ENCODE measurements at places on chromosomes 7 and 10.

- no peaks in the 10 kb centered on the region for H3K4me1 ChIP-seq
- H3K27ac ChIP-seq = no peak overlapping the region
- no peak for DNase-seq
- no peak overlapping the region for H3K4me3 ChIP-seq
- H3K36me3 ChIP-seq = no peaks in the 10 kb centered on the region
- H3K27me3 ChIP-seq = no peaks in the 10 kb centered on the region
Observed at GRCh38 chr7:42075418-42075817, 161.6 kb downstream of the GLI3 start.

DNA sequence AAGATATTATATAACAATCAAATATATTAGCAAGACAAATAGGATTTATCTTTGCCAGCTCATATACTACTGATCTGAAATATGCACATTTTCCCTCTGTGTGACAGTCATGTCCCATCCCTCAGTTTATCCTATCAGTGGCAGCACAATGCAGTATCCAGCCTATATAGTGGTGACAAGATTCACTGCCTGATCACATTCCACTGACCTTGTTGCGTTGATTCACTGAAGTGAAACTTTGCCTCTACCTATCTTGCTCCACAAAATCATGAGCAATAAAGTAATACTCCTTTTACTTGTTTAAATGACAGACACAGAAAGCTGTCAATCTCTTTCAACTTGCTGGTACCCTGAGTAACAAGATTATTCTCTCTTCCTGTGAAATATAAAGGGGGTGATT is 6.3 kb downstream of the PSMA2 start:
- DNase-seq = no peak
- H3K27me3 ChIP-seq = no peaks in the 10 kb centered on the region
- H3K4me3 ChIP-seq = no peak overlapping the region
- peaks cover 86% of the 10 kb centered on the region for H3K4me1 ChIP-seq

GRCh38 chr10:4034907-4035598 is 250.0 kb upstream of the KLF6 start:
- peak overlapping the region; percentile 61 for H3K4me3 ChIP-seq
- DNase-seq = peak; percentile 11
- no peaks in the 10 kb centered on the region for H3K27me3 ChIP-seq
- H3K27ac ChIP-seq = peak overlapping the region; percentile 66
- peaks cover 36% of the 10 kb centered on the region for H3K4me1 ChIP-seq
- H3K36me3 ChIP-seq = no peaks in the 10 kb centered on the region

GRCh38 chr7:36370046-36370445 is 19.6 kb upstream of the ANLN start:
- DNase-seq = no peak
- H3K4me3 ChIP-seq = no peak overlapping the region
- H3K27me3 ChIP-seq = peaks cover 31% of the 10 kb centered on the region
- H3K27ac ChIP-seq = no peak overlapping the region

- no peak for DNase-seq
- peaks cover 2% of the 10 kb centered on the region for H3K27me3 ChIP-seq
- H3K4me3 ChIP-seq = no peak overlapping the region
- H3K36me3 ChIP-seq = no peaks in the 10 kb centered on the region
Observed at GRCh38 chr10:132265890-132266496, 41.8 kb downstream of the STK32C start.

DNA sequence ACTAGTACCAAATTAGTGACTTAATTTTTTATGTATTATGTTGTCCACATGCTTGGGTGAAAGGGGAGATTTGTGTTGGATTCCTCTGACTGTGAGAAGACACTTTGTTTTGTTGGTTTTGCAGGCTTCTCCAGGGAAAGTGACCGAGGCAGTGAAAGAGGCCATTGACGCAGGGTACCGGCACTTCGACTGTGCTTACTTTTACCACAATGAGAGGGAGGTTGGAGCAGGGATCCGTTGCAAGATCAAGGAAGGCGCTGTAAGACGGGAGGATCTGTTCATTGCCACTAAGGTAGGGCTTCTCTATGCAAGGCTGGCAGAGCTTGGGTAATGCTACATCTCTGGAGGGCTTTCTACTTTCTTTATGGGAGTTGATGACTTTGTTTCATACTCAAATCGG is 4.5 kb downstream of the AKR1E2 start:
- H3K4me3 ChIP-seq = no peak overlapping the region
- no peak for DNase-seq
- peaks cover 13% of the 10 kb centered on the region for H3K36me3 ChIP-seq
- peaks cover 41% of the 10 kb centered on the region for H3K4me1 ChIP-seq

- H3K36me3 ChIP-seq = peaks cover 9% of the 10 kb centered on the region
- no peak for DNase-seq
- H3K4me1 ChIP-seq = peaks cover 6% of the 10 kb centered on the region
- H3K4me3 ChIP-seq = no peak overlapping the region
- no peak overlapping the region for H3K27ac ChIP-seq
- H3K27me3 ChIP-seq = peaks cover 2% of the 10 kb centered on the region
Observed at GRCh38 chr10:132606536-132607316, 69.1 kb downstream of the INPP5A start.

DNA sequence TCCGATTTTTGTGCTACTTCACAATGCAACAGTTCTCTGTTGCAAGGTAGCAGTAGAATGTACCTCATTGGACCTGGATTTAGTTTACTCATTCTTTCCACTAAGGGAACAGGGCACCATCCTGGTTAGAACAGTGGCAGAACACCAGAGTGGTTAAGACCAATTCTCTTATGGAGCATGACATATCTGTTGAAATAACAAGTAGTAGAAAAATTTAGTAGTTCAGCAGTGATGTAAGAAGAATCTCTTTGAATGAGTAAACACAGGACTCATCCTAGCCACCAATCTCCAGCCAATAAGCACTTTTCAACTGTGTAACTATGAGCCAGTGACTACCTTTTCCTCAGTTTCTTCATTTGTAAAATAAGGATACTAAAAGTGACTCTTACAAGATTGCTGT is 2.4 kb downstream of the ANKRD22 start:
- H3K27ac ChIP-seq = peak overlapping the region; percentile 62
- no peaks in the 10 kb centered on the region for H3K36me3 ChIP-seq
- no peaks in the 10 kb centered on the region for H3K27me3 ChIP-seq
- no peak for DNase-seq

- peak overlapping the region; percentile 79 for H3K27ac ChIP-seq
- peak overlapping the region; percentile 86 for H3K4me3 ChIP-seq
- H3K4me1 ChIP-seq = peaks cover 8% of the 10 kb centered on the region
- peaks cover 4% of the 10 kb centered on the region for H3K27me3 ChIP-seq
- no peaks in the 10 kb centered on the region for H3K36me3 ChIP-seq
Observed at GRCh38 chr10:132397671-132398565, 918 bp downstream of the PWWP2B start.

DNA sequence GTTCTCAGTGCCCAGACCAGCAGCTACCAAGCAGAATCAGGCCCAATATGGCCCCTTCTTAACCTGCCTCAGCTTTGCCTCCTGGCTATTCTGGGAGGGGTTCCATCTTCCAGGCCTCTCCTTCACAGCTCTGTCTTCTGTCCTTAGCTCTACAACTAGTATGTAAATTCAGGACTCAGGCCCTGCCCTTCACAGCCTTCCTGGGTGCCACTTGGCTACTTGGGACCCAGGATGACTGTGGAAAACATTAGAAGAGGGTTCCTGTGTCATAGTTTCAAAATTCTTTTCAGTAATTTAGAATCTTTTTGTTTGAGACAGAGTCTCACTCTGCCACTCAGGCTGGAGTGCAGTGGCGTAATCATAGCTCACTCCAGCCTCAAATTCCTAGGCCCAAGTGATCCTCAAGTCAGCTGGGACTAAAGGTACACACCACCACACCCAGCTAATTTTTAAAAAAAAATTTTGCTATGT is 33.2 kb upstream of the PAPSS2 start:
- DNase-seq = no peak
- no peaks in the 10 kb centered on the region for H3K36me3 ChIP-seq
- H3K4me1 ChIP-seq = no peaks in the 10 kb centered on the region

DNA sequence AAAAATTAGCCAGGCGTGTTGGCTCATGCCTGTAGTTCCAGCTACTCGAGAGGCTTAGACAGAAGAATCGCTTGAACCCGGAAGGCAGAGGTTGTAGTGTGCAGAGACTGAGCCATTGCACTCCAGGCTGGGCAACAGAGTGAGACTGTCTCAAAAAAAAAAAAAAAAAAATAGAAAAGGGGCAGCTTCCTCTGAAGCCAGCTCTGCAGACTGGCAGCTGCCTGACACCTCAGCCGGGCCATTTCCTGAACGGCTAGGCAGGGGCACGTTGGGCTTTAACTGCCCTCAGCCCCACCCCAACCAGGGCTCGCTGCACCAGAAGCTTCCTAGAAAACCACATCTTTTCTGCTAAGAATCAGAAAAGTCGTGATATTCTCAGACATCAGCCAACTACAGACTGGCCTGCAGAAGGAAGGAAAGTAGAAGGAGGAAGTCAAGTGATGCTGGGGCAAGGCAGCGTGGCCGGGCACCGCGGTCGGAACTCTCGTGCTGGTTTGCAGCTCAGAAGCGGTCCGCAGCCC is 38.0 kb downstream of the PRKAG2 start:
- no peak overlapping the region for H3K4me3 ChIP-seq
- DNase-seq = peak; percentile 15
- H3K27me3 ChIP-seq = peaks cover 2% of the 10 kb centered on the region

DNA sequence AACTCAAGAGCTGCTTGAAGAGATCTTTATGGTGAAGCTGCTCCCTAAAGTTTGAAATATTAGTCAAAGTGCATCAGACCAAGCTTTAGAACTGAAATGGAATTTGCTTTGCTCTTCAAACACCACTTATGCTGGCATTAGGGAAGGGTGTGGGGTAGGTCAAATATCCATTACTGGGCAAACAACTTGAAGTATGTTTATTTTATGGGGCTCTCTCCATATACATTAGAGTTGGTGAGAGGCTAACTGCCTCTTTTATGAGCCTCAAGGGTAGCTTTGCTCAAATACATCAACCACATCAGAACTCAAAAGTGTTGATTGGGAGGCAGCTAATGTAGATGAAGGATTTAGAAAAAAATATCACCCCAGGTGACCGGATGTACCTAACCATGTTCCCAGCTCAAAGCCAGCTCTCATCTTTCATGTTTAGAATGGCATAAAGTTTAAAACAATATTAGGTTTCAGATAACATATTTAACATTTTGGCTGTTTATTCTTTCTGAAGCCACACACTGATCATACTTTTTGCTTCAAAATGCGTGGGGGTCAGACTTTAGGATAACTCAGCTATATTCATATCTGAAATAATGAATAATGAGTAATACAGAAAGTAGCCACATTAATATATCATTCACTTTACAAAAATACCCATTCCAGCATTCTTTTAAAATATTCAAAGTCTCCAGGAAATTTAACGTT is 318.6 kb downstream of the PTEN start:
- no peak for DNase-seq
- no peaks in the 10 kb centered on the region for H3K4me1 ChIP-seq
- no peak overlapping the region for H3K27ac ChIP-seq
- H3K4me3 ChIP-seq = no peak overlapping the region

DNA sequence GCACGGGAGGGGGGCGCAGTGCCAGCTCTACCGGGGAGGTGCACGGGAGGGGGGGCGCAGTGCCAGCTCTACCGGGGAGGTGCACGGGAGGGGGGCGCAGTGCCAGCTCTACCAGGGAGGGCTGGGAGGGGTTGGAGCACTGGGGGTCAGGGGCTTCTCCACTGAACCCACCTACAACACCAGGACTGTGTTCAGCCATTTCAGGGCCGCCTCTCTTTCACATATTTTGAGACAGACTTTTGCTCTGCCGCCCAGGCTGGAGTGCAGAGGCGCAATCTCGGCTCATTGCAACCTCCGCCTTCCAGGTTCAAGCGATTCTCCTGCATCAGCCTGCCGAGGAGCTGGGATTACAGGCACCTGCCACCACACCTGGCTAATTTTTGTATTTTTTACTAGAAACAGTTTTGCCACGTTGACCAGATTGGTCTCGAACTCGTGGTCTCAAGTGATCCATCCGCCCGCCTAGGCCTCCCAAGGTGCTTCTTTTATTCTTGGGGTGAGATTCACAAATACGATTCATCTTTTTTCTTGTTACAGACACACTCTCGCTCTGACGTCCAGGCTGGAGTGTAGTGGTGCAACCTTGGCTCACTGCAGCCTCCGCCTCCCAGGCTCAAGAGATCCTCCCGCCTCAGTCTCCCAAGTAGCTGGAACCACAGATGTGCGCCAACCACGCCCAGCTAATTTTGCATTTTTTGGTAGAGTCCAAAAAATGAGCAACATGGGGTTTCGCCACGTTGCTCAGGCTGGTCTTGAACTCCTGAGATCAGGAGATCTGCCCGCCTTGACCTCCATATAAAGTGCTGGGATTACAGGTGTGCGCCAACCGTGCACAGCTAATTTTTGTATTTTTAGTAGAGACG is 37.0 kb downstream of the ADAP1 start:
- peaks cover 8% of the 10 kb centered on the region for H3K36me3 ChIP-seq
- DNase-seq = no peak
- H3K27me3 ChIP-seq = no peaks in the 10 kb centered on the region
- peaks cover 8% of the 10 kb centered on the region for H3K4me1 ChIP-seq
- H3K27ac ChIP-seq = no peak overlapping the region

- no peak overlapping the region for H3K4me3 ChIP-seq
- H3K27me3 ChIP-seq = no peaks in the 10 kb centered on the region
- no peak overlapping the region for H3K27ac ChIP-seq
- no peak for DNase-seq
Observed at GRCh38 chr10:132669208-132669861, 116.6 kb downstream of the NKX6-2 start.

DNA sequence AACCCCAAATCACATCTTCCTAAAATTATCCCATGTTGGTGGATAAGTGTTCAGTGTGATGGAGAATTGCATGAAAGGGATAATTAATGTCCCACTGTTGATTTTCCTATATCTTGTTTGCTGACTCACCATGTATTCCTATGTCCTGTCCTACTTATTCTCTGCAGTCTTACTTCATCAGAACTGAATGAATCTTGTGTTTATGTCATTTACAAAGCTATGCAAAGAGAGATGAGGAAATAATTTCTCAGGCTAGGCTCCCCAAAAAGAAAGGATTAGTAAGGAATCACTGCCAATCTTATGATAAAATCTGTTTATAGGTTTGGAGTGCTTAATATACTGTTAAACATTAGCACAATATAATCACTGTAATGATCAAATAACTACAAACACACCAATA is 360.8 kb downstream of the CRPPA start:
- H3K36me3 ChIP-seq = no peaks in the 10 kb centered on the region
- H3K27me3 ChIP-seq = no peaks in the 10 kb centered on the region
- no peak overlapping the region for H3K4me3 ChIP-seq
- no peak for DNase-seq

GRCh38 chr7:23662124-23662983 is 17.6 kb upstream of the FAM221A start:
- H3K4me3 ChIP-seq = no peak overlapping the region
- H3K27ac ChIP-seq = no peak overlapping the region
- H3K36me3 ChIP-seq = no peaks in the 10 kb centered on the region
- H3K27me3 ChIP-seq = no peaks in the 10 kb centered on the region
- no peaks in the 10 kb centered on the region for H3K4me1 ChIP-seq

- H3K4me1 ChIP-seq = peaks cover 13% of the 10 kb centered on the region
- no peaks in the 10 kb centered on the region for H3K36me3 ChIP-seq
- peak overlapping the region; percentile 64 for H3K4me3 ChIP-seq
Observed at GRCh38 chr10:70673043-70673928, 980 bp downstream of the ADAMTS14 start.

All from activated T-helper 1 cell treated with anti-CD3 and anti-CD28 coated beads, Interleukin-12 subunit alpha, Interleukin-12 subunit beta, Interleukin-2, Interleukin-4 antibody, amounts not matched to agents 30 ng/mL and 10 ng/mL and 1 ng/mL, durations not matched to agents 14 hours and 24 hours and 36 hours (primary cell).